ENCODE measurements at places on chromosomes 2 and 18.

GRCh38 chr2:215637651-215638050 lies 201.8 kb upstream of the FN1 start:
- no peak for DNase-seq

GRCh38 chr2:36698993-36699392 lies 2.5 kb downstream of the VIT start:
- no peak for DNase-seq

DNA sequence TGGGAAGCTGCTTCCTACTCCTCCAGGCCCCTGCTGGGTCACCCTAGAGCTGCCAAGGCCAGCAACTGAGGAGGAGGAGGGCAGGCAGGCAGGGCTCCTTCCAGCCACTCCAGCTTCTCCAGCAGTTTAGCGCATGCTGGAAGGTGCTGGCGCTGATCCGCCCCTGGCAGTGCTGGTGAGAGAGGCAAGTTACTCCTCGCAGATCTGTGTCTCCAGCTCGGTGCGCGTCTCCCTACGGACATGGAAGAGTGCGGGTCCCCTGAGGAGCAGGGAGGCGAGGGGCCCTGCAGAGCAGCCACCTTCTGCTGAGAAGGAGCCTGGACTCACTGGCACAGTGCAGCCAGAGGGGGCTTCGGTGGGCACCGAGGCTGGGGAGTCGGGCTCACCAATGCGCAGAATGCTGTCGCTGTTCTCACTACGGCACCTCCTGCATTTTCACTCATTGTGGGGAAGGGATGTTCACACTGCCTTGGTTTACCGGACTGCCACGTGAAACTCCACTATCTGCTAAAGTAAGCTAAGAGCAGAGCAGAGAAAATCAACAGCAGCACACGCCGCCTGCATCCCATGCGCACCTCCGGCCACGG lies 206.0 kb downstream of the HDAC4 start:
- DNase-seq, result no peak

DNA sequence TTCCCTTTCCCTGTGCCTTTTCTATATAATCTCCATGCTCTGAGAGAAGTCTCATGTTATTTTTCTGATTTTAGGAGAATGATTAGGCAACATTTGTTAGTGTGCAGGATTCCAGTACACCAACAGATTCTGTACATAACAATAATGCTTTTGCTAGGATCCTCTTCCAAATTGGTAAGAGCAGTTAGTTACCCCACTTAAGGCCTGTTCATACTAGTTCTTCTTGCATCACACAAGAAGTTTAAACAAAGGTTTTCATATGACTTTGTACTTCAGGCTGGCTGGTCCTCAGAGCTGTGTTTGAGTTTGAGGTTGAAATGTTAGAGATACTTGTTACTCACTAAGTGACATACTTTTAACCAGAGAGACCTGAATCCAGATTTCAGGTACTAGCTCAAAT lies 686.9 kb upstream of the NRXN1 start:
- no peak for DNase-seq

GRCh38 chr18:80246445-80247392 lies 595 bp downstream of the PARD6G start:
- peak; percentile 37 for DNase-seq

DNA sequence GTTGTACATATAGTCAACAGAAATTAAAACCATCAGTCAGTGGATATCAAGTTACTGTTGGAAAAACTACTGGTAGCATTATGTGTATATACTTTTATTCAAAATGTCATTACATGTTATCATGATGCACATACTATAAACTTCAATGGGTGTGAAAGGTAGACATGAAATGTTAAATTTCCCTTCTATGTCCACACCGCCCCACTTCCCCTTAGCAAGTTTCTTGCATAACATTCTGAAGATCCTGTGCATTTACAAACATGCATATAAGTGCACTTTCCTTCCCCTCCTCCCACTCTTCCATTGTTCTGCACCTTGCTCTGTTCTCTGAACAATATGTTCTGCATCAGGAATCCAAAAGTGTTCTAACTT lies 16.6 kb upstream of the HK2 start:
- DNase-seq, result no peak

GRCh38 chr2:33489835-33490431 lies 13.5 kb downstream of the RASGRP3 start:
- DNase-seq, result no peak

GRCh38 chr2:7867867-7868266 lies 814.0 kb upstream of the ID2 start:
- DNase-seq, result no peak

GRCh38 chr2:229800997-229801754 lies 86.8 kb upstream of the DNER start:
- no peak for DNase-seq

GRCh38 chr2:25539136-25539535 lies 134.2 kb downstream of the DTNB start:
- no peak for DNase-seq
